CD4-positive, alpha-beta T cell treated with Interleukin-17A for 4 hours (primary cell): ENCODE measurements at places on chromosomes 4 and X.

DNA sequence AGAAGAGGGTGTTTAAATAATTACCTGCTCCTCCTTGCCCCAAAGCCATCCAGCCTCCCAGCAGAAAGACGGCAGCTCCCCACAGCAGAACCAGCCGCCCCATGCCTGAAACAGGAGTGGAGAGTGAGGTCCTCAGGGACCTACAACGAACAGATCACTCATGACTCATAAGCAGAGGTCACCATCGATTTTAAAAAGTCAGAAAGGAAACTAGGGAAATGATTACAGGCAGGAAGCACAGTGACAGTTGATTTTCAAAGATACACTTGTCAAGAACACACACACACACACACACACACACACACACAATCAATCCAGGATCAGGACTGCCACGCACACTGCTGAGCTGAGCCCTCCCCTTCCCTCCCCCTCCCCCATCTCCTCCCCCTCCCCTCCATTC is at the start of gene CRLF2:
TSS of gene CRLF2 (minus strand) at position 118 of the 400 bp plus-strand sequence. CDS start at position 103, 15 bp downstream.
- peak; percentile 43 for DNase-seq

GRCh38 chr4:74628852-74629620 is 165.3 kb downstream of the BTC start:
- no peak for DNase-seq

DNA sequence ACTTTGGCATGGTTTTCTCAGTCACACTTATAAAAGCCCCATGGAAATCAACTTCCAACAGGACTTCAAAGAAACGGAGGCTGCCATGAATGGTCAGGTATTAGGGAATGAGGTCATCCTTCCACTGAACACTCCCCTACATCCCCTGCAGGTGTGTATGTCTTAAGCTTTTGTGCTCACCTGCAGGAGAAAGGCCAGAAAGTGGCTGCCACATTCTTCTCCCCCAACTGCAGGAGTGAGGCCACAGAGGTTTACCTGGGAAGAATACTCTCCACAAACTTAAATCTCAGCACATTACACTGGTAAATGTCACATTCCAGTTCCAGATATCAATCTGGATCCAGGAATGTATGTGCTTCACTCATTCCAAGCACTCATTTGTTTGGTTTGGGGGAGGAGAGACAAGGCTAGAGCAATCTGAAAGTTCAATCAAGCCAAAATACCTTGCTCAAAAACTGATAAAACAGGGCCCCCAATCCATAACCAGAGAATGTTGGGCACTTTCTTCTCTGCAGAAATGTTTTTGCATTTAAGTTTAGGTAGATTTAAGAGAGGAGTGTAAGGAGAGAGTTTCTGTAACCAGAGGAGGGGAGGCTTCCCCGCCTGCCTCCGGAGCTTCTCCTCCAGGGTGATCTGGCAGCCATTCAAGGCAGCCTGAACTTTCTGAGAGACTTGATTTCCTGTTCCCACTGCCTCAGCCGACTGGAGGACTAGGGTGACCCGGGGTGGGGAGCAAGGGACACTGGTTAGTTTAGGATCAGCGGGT is 15.4 kb downstream of the FAM9C start:
- DNase-seq, result peak; percentile 60

- no peak for DNase-seq
These were observed 427 bp downstream of the LAMTOR3 start for GRCh38 chr4:99893839-99894160.

- no peak for DNase-seq
These were observed at the start of gene GSX2 for GRCh38 chr4:54099748-54100574. Gene GSX2 (plus strand): TSS chr4:54100163. CDS start chr4:54100345, 182 bp downstream.

- peak; percentile 44 for DNase-seq
These were observed 12.7 kb upstream of the PAQR3 start for GRCh38 chr4:78951862-78952472.

GRCh38 chrX:333611-334311 is 15.2 kb upstream of the GTPBP6 start:
- DNase-seq, result no peak

GRCh38 chrX:153549807-153550206 is 32.4 kb downstream of the ATP2B3 start:
- DNase-seq, result no peak

- no peak for DNase-seq
These were observed 44.0 kb downstream of the RELL1 start for GRCh38 chr4:37641886-37642849.

GRCh38 chr4:24662056-24662455 is 77.7 kb upstream of the DHX15 start:
- no peak for DNase-seq

DNA sequence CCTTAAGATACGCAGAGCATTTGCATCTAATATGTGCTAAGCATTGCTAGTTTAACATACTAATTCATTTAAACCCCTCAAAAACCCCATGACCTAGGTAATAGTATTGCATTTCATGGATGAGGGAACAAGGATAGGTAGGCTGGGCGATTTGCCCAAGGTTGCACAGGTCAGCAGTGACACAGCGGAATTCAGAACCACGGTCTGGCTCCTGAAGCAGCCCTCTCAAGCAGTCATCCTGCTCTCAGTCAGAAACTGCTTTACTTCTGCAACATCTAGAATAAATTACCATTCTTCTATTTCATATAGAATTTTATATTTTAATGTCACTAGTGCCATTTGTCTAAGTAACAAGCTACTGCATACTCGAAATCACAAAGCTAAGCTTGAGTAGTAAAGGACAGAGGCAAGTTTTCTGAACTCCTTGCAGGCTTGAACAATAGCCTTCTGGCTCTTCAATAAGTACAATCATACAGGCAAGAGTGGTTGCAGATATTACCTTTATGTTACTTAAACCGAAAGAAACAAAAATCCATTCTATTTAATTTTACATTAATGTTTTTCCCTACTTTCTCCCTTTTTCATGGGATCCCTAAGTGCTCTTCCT is 555 bp upstream of the SPP1 start:
- no peak for DNase-seq

- no peak for DNase-seq
These were observed 84.7 kb downstream of the SCD5 start for GRCh38 chr4:82713856-82714255.

- DNase-seq, result peak; percentile 18
These were observed 12.2 kb upstream of the TMEM128 start for GRCh38 chr4:4260185-4260751.

GRCh38 chrX:3124031-3124430 is 82.8 kb downstream of the ARSF start:
- DNase-seq, result no peak

GRCh38 chr4:128776794-128777216 is 32.7 kb upstream of the JADE1 start:
- DNase-seq, result no peak

DNA sequence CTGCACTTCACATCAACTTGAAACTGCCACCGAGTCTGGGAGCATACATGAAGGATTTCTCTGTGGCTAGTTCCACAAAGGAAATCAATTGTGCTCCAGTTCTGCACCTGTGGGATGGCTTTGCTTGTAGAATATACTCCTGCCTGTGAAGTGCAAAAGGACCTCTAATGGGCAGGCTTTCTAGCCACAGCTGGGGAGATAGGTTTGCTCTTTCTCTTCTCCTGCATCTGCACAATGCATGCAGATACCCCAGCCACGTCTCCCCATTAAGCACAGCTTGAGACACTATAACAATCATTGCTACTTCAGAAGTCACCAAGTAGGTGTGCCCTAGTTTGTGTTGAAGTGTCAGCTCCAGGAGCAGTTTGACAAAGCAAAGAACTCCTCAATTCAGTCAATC is 364.6 kb downstream of the ZIC3 start:
- no peak for DNase-seq

- no peak for DNase-seq
These were observed 86.1 kb downstream of the ADRA2C start for GRCh38 chr4:3852309-3852708.

GRCh38 chrX:97538745-97539144 is 655.0 kb downstream of the RPA4 start:
- no peak for DNase-seq

- DNase-seq, result no peak
These were observed 23.8 kb downstream of the SSX1 start for GRCh38 chrX:48278958-48279357.

- no peak for DNase-seq
These were observed 261.1 kb upstream of the TTC29 start for GRCh38 chr4:147206807-147207206.
